ENCODE measurements at places on chromosomes 7 and 10. TPM values are rescaled to one million over a fixed set of nuclear protein-coding genes. Genes with fewer than 3 reads are reported as not detected.

Gene KCNH2
- total RNA-seq = 0.56 TPM

Gene EN2
- not detected for total RNA-seq

Gene NUTM2D
- 0.56 TPM for total RNA-seq

Gene FAM20C
- total RNA-seq = 7.7 TPM

Gene LIPJ
- not detected for total RNA-seq

Gene IDI1
- total RNA-seq = 45.8 TPM

Gene GPR37
- total RNA-seq = 9.2 TPM

Gene NPC1L1
- not detected for total RNA-seq

Gene ANKRD16
- 5.7 TPM for total RNA-seq

Gene STEAP1B
- total RNA-seq = 21.1 TPM

DNA sequence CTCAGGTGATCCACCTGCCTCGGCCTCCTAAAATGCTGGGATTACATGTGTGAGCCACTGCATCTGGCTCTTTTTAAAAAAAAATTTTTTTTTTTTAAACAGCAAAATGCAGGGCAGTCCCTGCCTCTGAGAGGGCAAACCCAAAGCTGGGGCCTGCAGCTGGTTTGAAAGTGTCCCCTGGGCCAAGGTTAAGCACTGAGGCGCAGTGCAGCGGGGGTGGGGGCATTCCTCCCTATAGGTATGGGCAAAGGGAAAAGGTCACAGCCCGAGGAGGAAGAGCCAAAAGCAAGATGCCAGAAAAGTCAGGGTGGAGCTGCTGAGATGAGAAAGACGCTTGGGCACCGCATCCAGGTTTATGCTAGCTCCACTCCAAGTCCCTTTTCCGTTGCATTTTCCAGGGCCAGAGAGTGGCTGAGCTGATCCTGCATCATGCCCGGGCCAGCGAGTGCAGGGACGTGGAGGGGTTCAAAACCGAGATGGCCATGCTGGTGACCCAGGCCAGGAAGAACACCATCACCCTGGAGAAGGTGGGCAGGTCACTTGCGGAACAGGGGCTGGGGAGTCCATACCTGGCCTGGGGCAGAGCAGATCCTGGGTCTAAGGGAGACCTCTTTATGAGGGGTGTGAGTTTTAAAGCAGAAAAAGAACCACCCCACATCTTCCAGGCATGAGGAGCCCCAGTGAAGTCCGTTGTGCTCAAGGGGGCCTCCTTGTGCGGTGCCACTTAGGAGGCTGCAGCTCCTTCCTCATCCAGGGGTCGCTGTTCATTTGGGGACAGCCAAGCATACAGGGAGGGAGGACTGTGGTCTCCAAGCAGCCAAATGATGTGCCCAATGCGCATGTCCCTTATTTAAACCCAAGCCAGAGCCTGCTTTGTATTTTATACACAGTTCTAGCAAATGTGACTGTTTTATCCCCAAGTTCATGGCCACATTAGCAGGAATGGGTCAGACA is 7.0 kb upstream of the NDUFB2 start:
- no peak for DNase-seq

- DNase-seq = no peak
These were observed 378.5 kb downstream of the DNAJB6 start for GRCh38 chr7:157715071-157715937.

GRCh38 chr7:114048386-114049235 is 129.8 kb upstream of the PPP1R3A start:
- DNase-seq = peak; percentile 23

DNA sequence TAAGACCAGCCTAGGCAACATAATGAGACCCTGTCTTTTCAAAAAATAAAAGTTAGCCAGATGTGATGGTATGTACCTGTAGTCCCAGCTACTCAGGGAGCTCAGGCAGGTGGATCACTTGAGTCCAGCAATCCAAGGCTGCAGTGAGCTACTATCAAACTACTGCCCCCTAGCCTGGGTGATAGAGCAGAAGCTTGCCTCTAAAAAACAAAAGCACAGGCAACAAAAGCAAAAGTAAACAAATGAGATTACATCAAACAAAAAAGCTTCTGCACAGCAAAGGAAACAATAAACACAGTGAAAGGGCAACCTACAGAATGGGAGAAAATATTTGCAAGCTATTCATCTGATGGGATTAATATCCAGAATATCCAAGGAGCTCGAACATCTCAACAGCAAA is 65.4 kb downstream of the FANK1 start:
- DNase-seq = no peak

- no peak for DNase-seq
These were observed 298.7 kb downstream of the LRRTM3 start for GRCh38 chr10:67224553-67224952.

DNA sequence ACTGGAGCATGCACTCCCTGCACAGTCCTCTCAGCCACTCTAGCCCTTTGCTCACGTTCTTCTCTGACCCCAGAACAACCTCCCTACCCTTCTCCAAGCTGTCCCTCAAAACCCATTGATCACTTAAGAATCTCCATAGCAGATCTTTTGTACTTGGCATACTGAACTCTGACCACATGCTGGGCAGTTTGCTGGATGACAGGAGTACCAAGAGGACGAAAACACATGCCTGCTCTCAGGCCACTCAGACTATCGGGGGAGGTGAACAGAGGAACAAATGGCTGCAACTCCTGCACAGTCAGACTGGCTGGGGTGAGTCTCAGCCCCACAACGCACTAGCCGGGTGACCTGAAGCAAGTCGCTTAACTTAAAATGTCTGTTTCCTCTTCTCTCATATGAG is 52.7 kb downstream of the KCNMA1 start:
- DNase-seq = no peak

DNA sequence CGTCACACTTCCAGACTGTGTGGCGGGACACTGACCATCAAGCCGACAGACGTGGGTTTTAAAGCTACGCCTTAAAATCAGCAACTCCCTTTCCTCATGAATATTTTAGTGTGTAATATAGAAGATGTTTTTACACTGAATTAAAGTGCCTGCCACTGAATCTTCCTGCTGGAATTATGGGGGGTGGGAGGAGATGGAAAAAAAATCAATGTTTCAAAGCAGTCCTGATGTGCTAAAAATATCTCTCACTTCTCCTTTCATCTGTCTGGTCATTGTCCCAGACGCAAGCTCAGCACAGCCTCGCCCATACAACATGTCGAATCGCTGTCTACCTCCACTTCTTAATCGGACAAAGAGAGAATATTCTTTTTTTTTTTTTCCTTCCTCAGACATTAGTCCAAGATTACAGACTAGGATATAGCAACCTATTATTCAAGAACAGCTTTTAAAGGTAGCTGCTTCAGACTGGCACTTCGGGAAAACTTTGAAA is 165.1 kb upstream of the KLF14 start:
- no peak for DNase-seq

DNA sequence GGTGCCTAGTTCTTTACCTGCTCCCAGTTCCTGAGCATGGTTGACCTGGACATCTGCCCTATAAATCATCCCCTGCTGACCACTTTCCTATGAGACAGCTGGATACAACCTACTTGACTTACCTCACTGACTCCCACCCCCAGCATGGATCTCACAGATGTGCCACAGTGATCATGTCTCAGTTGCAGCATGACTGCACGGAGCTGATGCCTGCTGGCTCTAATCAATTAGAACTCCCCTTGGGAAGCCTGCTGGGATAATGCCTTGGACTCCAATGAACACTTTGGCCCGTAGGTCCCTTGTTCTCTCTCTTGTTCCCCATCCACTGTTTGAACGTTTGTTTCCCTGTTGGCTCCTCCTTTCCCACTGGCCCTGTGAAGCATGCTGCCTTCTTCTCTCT is 271.2 kb upstream of the IGFBP3 start:
- peak; percentile 20 for DNase-seq

DNA sequence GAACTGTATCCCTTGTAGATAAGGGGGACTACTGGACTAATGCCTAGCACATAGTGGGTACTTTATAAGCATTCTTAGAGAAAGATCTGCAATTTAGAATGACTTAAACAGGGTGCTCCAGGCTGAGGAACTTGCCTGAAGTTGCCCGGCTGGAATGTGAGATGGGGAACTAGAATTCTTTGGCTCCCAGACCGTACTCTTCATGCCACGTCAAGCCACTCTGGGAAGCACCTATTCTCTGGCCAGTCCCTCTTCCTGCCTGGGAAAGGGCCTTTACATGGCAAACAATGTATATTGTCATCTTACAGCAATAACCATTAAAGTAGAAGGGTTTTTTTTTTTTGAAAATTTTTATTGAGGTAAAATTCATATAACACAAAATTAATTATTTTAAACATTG is 34.5 kb downstream of the ATXN7L1 start:
- no peak for DNase-seq

DNA sequence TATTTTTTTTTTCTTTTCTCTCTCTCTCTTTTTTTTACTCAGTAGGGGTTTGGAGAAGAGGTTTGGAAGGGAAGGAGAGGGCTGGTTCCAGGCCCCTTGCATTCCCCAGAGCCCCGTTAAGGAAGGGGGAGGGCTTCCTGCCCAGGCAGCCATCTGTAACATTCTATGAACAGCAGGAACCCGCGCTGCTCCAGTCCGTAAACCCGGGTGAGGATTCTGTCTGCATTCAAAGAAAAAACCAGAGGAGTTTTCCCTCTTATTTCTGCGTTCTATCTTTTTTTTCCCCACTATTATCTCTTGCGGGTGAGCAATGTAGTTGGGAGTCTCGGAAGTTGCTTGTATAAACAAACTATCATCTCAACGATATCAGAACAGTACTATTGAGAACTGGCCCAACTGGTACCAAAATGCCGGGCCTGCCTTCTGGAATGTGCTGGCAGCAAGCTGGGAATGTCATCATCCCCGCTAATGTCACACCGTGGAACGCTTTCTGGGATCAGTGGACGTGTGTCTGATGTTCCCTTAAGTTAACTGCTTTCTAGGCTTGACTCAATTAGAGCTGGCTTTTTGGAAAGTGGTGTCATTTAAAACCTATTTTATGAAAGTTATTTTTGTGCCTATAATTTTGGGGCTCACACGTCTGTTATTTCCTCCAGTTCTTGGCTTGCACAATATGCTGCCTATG is 153.1 kb upstream of the MEOX2 start:
- DNase-seq = no peak

DNA sequence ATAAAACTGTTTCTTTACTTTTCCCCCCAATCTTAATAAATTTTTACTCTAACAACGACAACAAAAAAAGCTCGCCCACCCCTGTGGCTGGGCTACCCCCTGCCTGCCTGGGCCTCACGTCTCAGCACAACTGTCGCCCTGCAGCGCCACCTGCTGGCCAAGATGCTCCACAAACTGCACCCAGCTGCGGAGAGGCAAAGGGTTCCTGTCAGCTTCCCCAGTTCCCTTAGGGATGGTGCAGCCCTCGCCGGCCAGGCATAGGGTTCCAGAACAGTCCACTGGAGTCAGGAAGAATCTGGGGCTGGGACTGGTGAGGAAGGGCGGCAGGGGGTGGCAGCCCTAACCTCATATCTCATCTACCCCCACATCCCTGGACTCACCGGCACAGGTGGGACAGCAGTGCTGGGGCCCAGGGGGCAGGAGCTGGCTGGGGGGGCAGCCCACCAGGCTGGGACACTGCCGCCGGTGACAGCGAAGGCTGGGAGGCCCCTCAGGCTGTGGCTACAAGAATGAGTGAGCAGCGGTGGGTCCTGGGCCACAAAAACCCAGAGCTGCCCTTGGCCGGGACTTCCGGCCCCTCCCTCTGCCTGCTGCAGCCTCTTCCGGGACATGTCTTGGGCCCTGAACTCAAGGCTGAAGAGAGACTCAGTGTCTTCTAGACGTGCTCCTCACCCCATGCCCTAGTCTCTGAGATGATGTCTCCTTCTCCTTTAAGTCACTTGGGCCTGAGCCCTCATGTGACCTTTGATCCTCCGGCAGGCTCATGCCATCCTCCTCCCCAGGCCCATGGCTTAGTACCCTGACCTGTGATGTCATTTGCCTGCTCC is 21.2 kb downstream of the ATP6V1F start:
- DNase-seq = peak; percentile 54

- DNase-seq = peak; percentile 75
These were observed 24.9 kb downstream of the RCC1L start for GRCh38 chr7:75048435-75049379.

DNA sequence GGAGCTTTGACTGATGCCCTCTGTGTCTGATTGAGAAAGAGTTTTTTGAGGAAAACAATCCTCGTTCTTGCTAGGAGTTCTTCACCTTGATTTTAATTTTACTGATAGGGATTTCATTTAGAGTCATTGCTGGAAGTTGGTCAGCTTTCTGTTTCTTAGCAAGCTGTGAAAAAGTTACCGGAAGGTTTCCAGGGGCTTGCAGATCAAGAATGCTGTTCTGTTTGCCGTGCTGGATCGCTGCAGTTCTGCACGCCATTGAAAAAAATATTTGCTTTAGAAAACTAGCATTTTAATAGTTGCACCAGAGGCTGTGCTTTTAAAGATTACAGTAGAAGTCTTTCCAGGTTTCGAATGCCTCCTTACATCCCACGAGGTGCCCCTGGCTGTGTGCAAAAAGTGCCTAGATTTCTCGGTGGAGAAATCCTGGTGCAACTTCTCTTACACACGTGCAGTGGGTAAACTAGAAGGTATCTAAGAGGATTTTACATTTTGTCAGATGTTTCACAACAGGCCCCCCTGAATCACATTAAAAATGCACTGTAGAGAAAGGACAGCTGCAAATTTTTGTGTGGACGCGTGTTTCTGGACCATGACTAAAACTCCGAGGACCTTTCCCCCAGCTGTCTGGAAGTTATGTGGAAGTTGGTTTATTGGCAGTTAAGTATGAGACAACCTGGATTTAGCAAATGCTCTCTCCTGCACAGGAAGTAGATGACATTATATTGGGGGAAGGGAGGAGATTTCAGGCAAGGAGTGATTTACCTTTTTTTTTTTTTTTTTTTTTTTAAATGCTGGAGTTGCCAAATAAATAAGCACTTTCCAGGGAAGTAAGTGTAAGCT is 5.8 kb downstream of the TCF7L2 start:
- DNase-seq = peak; percentile 88

GRCh38 chr7:147523056-147523455 is 1067.5 kb upstream of the C7orf33 start:
- no peak for DNase-seq

DNA sequence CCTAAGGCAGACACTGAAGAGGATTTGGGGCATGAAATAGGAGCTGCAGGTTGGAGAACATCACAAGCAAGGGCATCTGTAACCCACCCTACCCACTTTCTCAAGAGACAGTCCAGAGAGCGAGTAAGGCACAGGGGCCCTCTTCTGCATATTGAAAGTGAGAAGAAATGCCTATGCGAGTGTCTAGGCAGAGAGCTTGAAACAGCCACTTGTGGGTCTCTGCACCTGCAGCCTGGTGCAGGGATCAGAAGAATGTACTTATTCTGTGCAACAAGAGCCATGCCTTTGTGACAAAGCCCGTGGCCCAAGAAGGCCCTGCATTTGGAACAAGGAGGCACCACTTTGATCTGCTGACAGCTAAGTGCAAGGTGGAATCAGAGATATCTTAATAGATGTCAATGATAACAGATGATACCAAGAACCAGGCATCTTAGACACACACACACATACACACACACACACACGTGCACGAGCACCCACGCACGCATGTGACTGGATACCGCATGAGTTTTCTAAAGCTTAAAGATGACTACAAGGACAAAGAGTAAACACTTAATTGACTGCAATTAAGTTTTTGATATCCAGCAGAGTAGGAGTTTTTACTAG is 89.3 kb downstream of the NPSR1 start:
- no peak for DNase-seq

DNA sequence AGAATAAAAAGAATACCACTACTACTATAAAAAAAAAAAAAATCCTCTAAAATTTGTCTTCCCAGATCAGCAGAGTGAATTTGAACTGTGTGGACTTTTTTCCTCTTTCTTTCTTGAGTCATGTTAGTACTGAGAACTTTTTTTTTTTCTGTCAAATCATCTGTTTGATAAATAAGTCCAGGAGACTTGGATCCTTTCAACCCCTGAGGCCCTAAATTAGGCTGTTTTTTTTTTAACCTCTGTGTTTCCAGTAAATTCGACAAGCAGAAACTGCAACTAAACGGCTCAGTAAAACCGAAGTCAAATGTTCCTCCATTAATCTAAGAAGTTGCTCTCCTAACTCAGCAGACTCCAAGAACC is 2.7 kb downstream of the MAP3K8 start:
- DNase-seq = no peak
